NCI-H748 treated with DMSO at 0.1 percent for 48 hours (cell line): ENCODE measurements at places on chromosomes 1 and 21.

- no peak for DNase-seq
These were observed 131.5 kb downstream of the NTNG1 start for GRCh38 chr1:107272321-107272720.

- no peak for DNase-seq
These were observed 27.1 kb downstream of the CDC7 start for GRCh38 chr1:91527781-91528180.

DNA sequence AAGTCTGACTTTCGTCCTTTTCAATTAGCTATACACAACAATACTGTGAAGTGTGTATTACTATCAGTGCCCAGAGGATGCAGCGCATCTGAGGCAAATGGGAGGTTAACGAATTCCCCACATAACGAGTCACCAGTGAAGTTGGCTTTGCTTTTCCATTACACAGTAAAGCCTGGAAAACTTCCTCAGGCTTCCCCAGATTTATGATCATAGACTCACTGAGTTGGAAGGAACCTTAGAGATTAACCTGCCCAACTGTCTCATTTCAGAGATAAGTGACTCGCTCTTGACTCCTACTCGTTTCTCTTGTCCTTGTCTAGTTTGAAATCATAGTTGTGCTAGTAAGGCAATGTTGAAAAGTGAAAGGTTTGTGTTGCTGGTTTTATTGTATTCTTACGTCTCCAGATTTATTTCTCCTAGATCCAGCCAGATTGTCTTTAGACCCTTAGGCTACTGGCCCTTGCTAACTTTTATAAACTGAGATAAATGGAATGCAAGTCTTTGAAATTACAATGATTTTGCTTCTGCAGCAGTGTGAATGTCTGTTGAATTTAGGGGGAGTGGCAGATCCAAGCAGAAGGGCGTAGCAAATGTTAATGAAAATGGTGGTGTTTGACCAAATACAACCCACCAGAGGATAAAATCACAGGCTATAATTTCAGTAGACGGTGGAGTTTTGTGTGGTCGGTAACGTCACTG is 17.3 kb downstream of the S1PR1 start:
- no peak for DNase-seq

DNA sequence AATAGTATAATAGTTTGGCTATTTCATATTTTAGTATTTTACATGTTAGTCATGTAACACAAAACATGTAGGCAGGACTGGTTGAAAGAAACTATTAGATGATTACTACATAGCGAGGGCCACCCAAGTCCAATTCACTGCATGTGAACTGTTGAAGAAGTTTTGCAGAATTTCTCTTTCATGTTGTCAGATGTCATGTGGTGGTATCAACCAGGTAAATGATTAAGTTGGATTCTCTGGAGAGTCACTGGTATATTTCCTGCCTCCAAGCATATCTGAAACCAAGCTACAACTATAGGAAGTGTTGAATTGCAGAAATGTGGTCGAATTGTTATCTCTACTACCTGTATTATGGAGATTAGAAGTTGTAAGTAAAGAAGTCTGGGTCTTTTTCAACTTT is 137.8 kb upstream of the DPYD start:
- no peak for DNase-seq

- DNase-seq, result no peak
These were observed 82.5 kb upstream of the MAP1LC3C start for GRCh38 chr1:242081446-242081845.

DNA sequence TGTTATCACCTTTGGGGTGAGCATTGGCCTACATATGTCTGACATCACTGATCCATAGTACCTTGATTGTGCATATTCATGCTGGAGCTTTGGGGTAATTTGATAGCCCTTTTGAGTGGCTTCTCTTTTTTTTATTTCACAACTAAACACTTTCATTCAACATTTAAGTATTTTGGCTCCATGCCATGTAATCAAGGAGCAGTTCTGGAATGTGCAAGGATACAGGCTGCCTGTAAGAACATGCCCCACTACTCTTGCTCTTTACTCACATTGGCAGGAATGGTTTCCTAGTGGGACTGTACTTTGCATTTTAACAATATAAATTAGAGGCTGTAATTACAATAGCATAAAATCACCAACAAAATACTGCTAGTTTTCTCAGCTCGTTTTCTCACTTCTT is 300.7 kb upstream of the SPAG17 start:
- peak; percentile 60 for DNase-seq

DNA sequence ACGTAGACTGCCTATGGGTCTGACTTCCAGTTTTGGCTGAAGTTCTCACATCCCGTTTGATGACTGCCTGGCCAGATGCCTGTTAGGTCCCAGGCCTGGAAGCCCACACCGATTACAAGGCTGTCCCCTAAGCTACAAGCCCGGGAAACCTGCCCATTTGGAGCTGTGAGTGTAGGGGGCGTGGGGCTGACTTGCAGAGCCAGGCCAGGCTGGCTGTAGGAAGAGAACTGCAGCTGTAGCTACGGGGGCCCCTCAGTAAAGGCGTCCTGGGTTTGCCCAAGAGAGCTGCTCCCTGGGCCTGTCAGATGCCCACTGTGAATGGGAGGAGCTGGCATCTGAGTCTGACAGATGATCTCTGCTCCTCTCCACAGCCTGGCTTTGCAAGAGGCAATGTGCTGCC is 199.7 kb downstream of the CAMTA1 start:
- DNase-seq, result no peak

- DNase-seq, result peak; percentile 6
These were observed 41.2 kb upstream of the CFAP298 start for GRCh38 chr21:32653326-32653901.

- DNase-seq, result no peak
These were observed 116.7 kb upstream of the F3 start for GRCh38 chr1:94658221-94658620.

- DNase-seq, result no peak
These were observed 12.3 kb upstream of the RASSF5 start for GRCh38 chr1:206495011-206495461.

DNA sequence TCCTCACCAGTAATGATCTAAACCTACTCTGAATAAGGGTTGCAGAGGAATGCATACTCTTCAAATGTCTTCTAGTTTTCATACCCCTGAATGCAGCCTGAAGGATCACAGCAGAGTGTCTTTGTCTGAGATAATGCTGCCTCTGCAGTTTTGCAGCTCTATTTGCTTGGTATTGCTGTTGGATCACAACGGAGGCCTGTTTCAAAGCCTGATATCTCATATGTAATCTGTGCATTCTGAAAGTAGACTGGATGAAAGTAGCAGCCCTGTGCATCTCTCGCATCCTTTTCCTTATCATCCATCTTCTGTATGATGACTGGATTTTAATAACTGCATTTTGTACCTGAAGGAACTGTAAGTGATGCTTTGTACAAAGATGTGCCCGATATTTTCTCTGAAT is 34.9 kb upstream of the F13B start:
- no peak for DNase-seq

- DNase-seq, result no peak
These were observed 1.8 kb upstream of the WNT3A start for GRCh38 chr1:228004856-228005462.

GRCh38 chr1:31310198-31310597 is 13.4 kb downstream of the ZCCHC17 start:
- DNase-seq, result no peak

DNA sequence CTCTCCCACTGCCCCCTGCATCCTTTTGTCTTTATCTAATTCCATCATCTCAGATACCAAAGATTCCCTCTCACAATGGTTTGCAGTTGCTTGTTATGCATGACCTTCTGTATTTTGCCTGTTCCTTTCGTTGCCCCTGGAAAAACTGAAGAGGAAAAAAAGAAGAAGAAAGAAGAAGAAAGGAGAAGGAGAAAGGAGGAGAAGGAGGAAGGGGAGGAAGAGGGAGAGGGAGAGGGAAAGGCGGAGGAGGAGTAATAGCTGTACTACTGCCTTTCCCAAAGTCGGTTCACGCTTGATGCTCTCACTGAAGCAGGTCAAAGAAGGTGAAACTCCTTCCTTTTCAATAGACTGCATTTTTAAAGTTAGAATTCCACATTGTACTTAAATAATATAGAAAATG is 513.8 kb downstream of the PTPRC start:
- no peak for DNase-seq

DNA sequence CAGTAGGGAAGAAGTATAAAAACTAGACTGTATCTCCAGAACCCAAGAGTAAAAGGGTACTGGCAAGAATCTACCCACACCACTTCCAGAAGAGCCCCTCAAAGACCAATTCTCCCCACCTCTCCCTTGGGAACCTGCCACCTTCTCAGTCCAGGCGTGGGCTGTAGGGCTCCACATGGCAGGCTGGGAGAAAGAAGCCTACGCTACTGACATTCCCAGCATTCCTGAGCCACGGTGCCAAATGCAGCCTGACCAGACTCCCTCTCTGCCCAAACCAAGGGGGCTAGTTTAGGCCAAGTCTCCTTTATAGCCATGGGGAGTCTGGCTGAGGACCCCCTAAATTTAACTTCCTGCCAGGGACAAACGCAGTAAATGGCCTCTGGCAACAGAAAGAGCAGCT is 2.0 kb downstream of the UBE2Q1 start:
- no peak for DNase-seq

- DNase-seq, result no peak
These were observed 28.2 kb upstream of the SLC30A1 start for GRCh38 chr1:211606914-211607753.

DNA sequence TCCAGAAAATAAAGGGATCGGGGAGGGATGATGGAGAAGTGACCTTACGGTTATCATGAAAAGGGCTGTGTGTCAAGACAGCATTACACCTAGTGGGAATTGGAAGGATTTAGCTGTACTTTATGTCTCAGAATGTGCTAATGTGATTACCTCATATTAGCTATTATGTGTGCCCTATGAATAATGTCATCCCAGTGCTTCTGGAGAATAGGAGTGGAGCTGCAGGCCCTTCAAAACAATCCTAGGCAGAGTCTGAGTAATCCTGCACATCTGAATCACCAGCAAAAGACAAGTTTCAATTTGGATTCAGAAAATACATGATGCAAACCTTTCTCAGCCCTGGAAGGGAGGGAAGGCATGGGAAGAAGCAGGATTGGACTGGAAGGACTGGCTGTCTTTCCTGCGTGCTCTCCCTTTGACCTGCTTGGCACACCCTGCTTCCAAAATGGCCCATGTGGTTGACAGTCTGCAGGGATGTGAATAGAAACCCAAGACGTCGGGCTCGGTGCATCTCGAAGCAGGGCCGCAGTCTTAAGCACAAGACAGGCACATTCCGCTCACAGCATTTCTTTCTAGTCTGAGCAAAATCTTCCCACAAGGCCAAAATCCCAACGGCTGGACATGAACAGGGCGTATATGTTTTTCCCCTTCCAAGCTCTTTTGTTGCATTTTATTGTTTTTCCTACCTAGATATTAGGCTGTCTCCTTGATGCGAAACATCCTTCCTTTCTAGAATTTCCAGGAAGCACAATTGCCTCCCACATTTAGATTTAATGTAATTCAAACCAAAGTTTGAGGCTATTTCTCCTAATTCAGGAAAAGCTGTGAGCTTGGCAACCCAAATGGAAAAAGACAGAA is 54.3 kb upstream of the TARBP1 start:
- no peak for DNase-seq

DNA sequence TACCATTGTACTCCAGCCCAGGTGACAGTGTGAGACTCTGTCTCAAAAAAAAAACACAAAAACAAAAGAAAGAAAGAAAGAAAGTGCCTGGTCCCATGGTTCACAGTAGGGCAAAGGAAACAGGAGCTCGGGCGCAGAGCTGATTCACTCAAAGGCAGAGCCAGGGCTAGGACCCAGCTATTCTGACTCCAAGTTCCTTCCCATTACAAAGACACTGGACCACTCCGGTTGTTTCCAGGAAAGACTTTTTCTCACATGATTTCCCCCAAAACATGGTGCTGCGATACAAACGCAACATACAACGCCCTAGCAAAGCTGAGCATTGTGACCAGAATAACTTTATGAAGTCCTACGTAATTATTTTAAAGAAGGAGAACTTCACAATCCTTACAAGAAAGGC is 10.7 kb downstream of the ABCG1 start:
- no peak for DNase-seq

- no peak for DNase-seq
These were observed 12.9 kb downstream of the TRABD2B start for GRCh38 chr1:47984175-47984789.
